Heart left ventricle (tissue), 16 donors: ENCODE measurements at places on chromosomes 3 and 15.

DNA sequence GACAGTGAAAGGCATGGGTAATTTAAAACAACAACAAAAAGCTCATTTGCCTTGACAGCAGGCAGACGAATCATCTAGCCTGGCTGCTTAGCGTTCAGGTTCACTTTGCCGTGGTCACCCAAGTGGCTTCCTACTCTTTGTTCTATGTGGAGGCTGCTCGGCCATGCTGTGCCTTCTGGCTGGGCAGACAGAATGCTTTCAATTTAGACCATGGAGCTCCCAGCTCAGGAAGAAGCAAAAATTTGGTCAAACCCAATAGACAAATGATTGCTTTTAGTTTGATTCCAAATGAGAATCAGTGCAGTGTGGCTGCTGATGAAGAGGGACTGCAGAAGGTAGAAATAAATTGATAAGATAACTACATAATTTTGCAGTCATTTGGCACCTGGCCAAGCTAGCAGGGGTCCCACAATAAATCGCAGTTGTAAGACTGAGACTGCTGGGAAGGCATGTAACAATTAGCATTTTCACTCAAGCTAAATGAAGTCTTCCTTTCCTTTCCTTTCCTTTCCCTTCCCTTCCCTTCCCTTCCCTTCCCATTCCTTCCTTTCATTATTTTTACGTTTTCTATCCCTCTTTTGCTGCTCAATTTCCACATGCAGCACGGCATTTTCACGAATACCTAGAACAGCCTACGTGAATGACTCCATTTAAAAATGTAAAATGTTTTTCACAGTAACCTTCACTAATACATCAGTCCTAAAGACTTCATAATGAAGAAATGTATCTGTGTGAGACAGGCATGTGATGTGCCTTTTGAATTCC is 360.4 kb upstream of the TGFBR2 start:
- DNase-seq, result no peak

GRCh38 chr15:78944202-78944625 is 632 bp downstream of the CTSH start:
- no peak for DNase-seq

- no peak for DNase-seq
Measured at GRCh38 chr15:101209285-101209845, 42.5 kb downstream of the CHSY1 start.

DNA sequence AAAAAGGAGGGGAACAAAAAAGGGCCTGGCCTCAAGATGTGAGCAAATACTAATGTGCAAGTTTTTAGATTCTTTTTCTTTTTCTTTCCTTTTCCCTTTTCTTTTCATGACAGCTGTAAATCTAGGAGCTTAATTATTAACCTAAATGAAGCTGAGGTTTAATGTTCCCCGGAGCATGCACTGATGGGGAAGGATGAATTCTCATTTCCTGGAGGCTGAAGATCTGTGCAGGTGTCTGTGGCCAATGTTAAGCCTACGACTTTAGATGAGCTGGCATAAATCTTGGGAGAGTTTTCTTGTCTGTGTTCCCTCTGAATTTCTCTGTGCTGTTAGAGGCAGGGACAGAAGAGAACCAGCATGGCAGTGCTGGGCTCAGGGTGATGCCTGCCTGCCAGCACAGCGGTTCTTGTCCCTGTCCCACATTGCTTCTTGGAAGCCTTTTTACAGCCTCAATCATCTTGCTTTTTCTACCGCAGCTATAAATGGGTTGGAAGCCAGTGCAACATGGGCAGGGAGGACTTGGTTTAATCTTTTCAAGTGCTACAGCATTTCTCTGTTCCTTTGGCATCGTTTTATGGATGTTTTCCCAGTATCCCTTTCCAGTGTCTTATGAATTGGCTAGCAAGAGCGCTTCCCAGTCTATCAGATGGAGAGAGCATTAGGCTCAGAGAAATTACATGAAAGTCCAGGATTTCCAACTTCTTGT is 119.1 kb downstream of the ATG7 start:
- DNase-seq, result no peak
